ENCODE measurements at places on chromosomes 6 and 20.

DNA sequence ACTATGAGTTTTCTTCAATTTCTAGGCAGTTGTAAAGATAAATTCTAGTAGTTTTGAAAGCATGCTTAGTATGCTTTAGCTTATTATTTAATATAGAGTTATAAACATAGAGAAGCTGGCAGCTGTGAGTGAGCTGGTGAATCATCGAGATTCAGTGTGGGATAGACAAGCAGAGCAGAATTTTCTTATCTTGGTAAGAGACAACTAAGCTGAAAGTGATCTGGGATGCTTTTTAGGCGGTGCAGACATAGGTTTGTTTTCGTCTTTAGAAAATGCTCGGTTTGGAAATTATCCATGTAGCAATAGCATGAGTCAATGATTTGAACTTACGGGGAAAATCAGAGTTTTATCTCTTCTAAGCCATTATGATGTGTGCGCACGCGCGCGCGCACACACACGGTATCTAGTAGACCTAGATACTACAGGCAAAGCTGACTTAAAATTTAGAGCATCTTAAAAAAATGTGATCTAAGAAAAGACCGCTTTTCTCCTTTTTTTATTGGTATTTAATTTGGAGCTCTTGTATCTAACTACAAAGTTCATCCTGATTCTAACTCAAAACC, 128.3 kb upstream of the MAP3K7 start:
- no peak for DNase-seq

- DNase-seq: no peak
Measured at GRCh38 chr6:140729521-140729920, 1355.1 kb upstream of the CITED2 start.

DNA sequence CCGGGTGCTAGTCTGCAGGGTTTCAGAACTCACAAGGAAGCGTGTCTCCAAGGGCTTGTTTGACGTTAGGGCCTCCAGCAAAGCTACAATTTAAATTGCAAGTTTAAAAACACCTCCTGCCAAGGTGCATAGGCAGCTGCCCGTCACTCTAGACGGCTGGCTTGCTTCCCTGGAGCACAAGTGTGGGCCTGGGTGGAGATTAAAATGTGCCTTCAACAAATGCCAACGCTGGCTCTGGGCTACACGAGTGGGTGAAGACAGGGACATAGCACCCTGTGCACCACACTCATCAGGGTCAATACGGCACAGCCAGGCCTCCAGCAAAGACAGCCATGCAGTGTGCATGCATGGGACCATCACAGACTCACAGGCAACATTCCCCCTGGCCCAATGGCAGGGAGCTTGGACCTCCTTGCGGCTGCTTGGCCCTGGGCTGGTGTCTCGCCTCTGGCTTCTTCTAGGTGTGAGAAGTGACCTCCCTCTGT, 48.4 kb upstream of the FRMD1 start:
- no peak for DNase-seq

GRCh38 chr6:23140871-23141270, 571.5 kb downstream of the HDGFL1 start:
- no peak for DNase-seq

DNA sequence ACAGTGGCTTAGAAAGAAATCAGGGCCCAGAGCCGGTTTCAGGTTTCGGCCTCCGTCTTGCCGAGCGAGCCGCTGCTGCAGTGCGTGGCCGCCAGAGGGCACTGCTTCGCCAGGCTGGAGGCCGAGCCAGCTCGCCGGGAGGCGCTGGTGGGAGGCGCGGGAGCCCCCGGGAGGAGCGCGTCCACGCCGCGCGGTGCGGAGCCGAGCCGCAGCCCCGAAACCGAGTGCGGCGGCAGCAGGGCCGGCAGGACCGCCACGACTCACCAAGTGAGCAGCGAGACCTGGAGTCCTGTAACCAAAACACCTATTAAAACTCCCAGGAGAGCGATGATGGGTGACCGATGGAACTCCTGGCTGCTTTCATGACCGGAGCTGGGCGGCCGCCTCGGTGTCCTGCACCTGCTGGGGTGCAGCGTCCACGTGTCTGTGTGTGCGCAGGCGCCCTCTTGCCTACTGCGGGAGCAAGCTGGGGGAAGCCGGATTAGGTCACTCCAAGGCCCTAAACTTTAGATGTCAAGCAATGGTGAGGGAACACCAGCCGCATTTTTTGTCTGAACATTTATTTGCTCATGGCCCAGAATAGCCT, 186.9 kb upstream of the UST start:
- DNase-seq: peak; percentile 53

DNA sequence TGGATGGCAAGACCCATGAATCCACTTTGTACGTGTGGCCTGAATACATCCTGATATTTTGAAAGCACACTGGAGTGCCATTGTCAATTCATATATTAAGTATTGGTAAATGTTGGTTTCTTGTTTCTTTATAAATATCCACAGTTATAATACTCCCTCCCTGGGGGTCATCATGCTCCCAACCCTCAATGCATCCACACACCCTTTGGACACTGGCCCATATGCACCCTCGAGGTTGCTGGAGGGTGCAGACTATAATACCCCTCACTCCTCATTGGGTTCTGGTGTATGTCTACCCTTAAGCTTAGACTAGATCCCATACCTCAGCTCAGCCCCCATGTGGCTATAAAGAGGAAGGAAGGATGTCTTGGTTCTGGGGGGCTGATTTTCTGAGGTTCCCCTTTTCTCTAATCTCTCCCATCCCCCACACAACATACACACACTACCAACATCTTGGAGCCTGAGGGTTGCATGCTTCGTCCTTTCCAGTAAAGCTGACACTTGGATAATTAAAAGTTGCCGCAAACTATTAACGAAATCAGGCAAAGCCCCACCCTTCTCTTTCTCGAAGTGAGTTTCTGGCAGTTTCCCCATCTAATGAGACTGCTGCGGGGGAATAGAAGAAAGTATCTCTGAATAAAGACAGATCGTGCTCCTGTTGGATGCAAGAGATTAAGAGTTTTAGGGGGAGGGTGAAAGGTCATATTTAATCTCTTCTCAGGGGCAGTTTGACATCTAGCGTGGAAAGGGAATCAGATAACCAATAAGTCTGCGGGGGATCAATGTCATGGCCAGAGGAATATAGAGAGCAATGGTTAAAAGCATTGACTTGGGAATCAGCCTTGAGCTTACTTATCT, 7.4 kb downstream of the PIM1 start:
- DNase-seq: no peak

- DNase-seq: no peak
Measured at GRCh38 chr6:42068173-42068572, 17.8 kb downstream of the TAF8 start.

GRCh38 chr6:48032151-48032550, 78.8 kb downstream of the PTCHD4 start:
- DNase-seq: no peak

DNA sequence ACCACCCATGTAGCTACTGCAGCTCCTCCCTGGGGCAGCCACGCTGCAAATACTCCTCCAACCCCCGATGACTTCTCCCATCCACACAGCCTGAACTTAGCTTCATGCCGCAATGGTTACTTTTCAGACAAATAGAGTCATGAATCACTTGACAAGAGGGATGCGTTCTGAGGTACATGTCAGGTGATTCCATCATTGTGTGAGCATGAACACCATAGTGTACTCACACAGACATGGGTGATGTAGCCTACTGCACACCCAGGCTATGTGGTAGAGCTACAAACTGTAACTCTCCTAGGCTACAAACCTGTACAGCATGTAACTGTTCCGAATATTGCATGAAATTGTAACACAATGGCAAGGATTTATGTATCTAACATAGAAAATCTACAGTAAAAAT, 298.5 kb upstream of the SLC35B3 start:
- DNase-seq: no peak
